Vagina (tissue), 2 donors: ENCODE measurements at places on chromosomes 16 and 17. TPM values are rescaled to one million over a fixed set of nuclear protein-coding genes. Genes with fewer than 3 reads are reported as not detected.

The TAT gene
- total RNA-seq: not detected

The SLFN11 gene
- 21.1 TPM for total RNA-seq

The ACSM3 gene
- total RNA-seq: 70.2 TPM

The SPATA2L gene
- 16.2 TPM for total RNA-seq

The CALCOCO2 gene
- 140 TPM for total RNA-seq

The RAI1 gene
- total RNA-seq: 29.2 TPM

The TMEM204 gene
- 33.1 TPM for total RNA-seq

The SPNS2 gene
- total RNA-seq: 79.3 TPM
